ENCODE measurements at places on chromosomes 16 and 17.

GRCh38 chr17:48336986-48337385 lies 93.0 kb downstream of the SKAP1 start:
- DNase-seq, result no peak

- DNase-seq, result no peak
These were observed 176.4 kb downstream of the SHISA9 start for GRCh38 chr16:13077816-13078215.

DNA sequence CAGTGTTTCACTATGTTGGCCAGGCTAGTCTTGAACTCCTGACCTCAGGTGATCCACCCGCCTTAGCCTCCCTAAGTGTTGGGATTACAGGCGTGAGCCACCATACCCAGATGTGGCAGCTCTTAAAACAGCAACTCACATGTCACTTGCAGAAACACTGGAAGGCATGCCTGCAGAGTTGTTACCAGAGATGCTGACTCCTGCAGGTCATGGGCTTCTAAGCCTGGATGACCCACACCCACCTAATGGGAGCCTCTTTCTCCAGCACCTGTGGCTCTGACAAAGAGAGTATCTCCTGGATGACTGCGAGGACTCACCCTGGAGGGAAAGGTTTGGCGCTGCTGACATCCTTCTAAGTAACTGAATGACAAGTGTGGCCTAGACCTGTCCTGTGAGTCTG lies 11.2 kb upstream of the RFWD3 start:
- DNase-seq, result no peak

- no peak for DNase-seq
These were observed 13.0 kb downstream of the CARD14 start for GRCh38 chr17:80182845-80183223.

- no peak for DNase-seq
These were observed 8.3 kb downstream of the CDH16 start for GRCh38 chr16:66910175-66910940.

GRCh38 chr16:17348042-17348783 lies 122.5 kb downstream of the XYLT1 start:
- no peak for DNase-seq

GRCh38 chr16:86914876-86915717 lies 336.7 kb downstream of the FOXL1 start:
- no peak for DNase-seq

- DNase-seq, result no peak
These were observed 20.0 kb upstream of the ITGA3 start for GRCh38 chr17:50035945-50036344.

GRCh38 chr17:322006-322780 lies 30.4 kb downstream of the RPH3AL start:
- DNase-seq, result no peak

- no peak for DNase-seq
These were observed 21.9 kb downstream of the ADORA2B start for GRCh38 chr17:15966879-15967248.

Measured in stimulated activated CD8-positive, alpha-beta memory T cell treated with anti-CD3 and anti-CD28 coated beads, Interleukin-4, amount 100 ng/mL, for 48 hours (primary cell).